Activated T-helper 9 cell treated with anti-CD3 and anti-CD28 coated beads, Interleukin-2, amount 50 U/mL, for 16 hours (primary cell): ENCODE measurements at places on chromosomes 2 and 18.
A peak's percentile ranks its signal among the peaks of the same experiment; 100 is the strongest.

DNA sequence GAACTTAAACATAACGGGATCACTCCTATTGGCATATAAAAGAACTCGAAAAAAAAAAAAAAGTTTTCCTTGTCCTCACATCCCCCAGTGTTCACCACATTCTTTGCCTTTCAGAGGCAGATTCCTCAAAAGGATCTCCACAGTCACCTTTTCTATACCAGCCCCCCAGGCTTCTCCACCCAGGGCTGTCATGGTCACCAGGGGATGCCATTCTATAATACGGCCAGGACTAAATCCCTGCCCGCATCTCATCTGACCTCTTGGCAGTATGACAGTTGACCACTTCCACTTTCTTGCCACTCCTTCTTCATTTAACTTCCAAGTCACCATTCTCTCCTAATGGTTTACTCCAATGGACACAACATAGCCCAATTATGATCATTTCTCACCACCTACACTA lies 29.3 kb downstream of the SOS1 start:
- DNase-seq: no peak

- no peak for DNase-seq
Observed at GRCh38 chr2:19785447-19785846, 116.3 kb downstream of the TTC32 start.

- DNase-seq: no peak
Observed at GRCh38 chr2:210226223-210226622, 976 bp upstream of the ACADL start.

- DNase-seq: no peak
Observed at GRCh38 chr2:220586980-220587530, 959.6 kb downstream of the SLC4A3 start.

DNA sequence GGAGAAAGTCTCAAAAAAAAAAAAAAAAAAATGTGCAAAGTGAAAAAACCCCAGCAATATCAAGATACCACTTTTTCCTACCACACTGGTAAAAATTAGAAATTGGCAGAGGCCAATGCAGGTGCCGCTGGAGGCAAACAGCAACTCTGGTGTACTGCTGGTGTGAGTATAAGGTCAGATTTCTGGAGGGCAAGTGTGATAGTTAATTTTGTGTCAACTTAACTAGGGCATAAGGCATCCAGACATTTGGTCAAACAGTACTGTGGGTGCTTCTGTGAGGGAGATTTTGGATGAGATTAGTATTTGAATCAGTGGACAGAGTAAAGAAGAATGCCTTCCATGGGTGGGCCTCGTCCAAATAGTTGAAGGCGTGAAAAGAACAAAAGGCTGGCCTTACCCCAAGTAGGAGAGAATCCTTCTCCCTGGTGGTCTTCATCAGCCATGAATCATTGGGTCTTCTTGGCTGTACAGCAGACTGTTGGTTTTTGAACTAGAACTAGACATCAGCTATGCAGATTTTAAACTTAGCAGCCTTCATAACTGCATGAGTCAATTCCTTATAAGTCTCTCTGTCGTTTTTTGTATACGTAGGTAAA lies 52.8 kb upstream of the FHL2 start:
- DNase-seq: no peak

- DNase-seq: no peak
Observed at GRCh38 chr2:72007402-72007801, 140.3 kb downstream of the CYP26B1 start.

GRCh38 chr18:75625966-75626365 lies 198.5 kb upstream of the SMIM21 start:
- no peak for DNase-seq

DNA sequence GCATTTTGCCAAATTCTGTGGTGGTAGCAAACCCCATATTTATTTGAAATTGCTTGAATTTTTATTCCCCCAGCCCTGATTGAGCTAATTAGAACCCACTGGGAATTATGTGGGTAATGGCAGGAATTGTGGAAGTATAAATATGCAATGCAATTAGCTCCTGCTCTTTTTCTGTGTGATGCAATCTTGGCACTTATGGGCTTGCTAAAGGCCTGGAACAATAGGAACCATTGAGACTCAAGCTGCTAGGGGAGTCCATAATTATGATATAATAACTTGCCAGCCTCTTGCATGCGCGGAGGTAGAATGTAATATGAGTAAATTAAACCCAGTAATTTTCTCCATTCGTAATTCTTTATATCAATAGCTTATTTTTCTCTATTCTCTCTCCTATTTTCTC lies 267.6 kb upstream of the THSD7B start:
- no peak for DNase-seq

GRCh38 chr2:109419171-109419756 lies 194.5 kb downstream of the SEPTIN10 start:
- no peak for DNase-seq

- no peak for DNase-seq
Observed at GRCh38 chr18:54558609-54559585, 32.1 kb upstream of the DYNAP start.

- DNase-seq: no peak
Observed at GRCh38 chr2:199128476-199129229, 329.1 kb downstream of the SATB2 start.

- DNase-seq: no peak
Observed at GRCh38 chr2:45869165-45869501, 217.7 kb downstream of the PRKCE start.

DNA sequence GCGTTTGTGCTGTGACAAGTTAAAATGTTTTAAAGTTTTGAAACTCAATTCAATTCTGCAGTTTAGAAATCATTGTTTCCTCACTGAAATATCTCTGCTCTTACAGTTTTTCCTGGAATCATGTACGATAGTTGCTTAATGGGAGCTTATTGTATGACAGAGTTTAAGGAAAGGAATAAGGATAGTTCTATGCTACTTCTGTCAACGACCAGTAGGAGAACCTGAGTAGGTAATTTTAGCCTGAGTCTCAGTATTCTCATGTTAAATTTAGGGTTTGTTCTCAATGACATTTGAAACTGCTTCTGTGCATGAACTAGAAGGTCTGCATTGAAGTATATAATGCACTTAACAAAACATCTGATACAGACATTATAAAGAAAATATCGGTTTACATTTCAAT lies 361.1 kb downstream of the CPS1 start:
- DNase-seq: no peak

- no peak for DNase-seq
Observed at GRCh38 chr2:8623576-8623957, 58.3 kb upstream of the ID2 start.

GRCh38 chr2:73095910-73096309 lies 16.8 kb downstream of the RAB11FIP5 start:
- no peak for DNase-seq

DNA sequence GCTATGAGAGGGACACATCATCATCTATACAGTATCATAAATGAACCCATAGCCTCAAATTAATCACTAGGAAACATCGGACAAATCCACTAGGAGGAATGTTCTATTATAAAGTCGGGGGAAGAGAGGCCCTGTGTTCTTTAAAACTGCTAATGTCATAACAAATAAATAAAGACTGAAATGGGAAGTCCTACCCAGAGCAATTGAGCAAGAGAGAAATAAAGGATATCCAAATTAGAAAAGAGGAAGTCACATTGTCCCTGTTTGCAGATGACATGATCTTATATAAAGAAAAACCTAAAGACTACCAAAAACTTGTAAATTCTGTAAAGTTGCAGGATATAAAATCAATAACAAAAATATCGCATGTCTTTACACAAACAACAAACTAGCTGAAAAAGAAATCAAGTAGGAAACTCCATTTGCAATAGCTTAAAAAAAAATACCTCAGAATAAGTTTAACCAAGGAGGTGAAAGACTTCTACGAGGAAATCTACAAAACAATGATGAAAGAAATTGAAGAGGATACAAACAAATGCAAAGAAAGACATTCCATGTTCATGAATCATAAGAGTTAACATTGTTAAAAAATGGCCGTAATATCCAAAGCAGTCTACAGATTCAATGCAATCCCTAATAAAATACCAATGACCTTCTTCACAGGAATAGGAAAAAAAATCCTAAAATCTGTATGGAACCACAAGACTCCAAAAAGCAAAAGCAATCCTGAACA lies 30.6 kb downstream of the RTN4 start:
- DNase-seq: no peak

- DNase-seq: no peak
Observed at GRCh38 chr2:30225131-30225762, 6.1 kb upstream of the LBH start.

GRCh38 chr2:126902152-126902835 lies 3.6 kb downstream of the TEX51 start:
- DNase-seq: no peak

DNA sequence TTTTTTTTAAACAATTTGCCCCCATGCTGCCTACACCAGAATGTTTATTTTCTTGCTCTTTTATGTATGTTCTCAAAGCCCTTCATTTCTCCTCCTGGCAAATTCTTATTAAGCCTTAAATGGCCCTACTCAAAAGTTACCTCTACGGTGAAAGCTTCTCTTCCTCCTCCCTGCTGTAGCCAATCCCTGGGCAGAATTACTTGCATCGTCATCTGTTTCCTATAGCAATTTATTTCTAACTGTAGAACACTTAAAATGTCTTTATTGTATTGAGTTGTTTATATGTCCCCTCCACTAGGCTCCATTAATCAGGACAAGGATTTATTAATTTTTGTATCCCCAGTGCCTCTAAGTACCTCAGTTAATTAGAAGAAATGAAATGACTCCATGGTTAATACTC lies 2.5 kb upstream of the RAD51AP2 start:
- no peak for DNase-seq

- DNase-seq: no peak
Observed at GRCh38 chr2:121771976-121772742, 16.7 kb downstream of the TSN start.

- no peak for DNase-seq
Observed at GRCh38 chr2:60882971-60883753, 1.8 kb downstream of the REL start.

DNA sequence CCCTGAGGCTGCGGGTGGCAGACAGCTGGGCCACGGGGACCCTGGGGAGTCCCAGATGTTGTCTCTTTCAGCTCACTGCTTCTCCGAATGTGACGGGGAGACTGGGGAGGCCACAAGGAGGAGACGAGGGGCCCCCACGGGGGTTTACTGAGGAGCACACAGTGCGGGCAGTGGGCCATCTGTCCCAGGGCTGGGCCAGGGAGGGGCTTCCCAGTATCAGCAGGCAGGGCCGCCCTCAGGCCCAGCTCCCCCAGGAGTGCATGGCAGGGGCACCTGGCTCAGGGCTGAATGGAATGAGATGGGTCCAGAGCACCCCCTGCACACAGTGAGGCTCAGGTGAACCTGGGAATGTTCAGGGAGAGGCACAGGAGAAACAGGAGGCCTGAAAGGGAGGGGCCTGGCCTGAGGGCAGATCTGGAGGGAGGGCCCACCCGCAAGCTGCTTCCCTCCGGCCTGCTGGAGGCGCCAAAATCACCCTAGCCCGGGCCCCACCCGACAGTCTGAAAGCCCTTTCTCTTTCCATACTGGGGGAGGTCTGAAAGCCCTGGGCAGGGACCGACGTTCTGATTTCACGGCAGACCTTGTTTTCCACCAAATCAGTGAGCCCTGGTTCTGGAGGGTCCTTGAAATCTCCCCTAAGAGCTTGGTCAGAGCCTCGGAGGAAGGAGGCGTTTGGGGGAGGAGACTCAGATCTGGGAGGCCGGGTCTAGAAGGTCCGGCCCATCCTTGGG lies 35.5 kb upstream of the PTMA start:
- DNase-seq: no peak

- no peak for DNase-seq
Observed at GRCh38 chr18:25010623-25011374, 341.2 kb downstream of the ZNF521 start.

- DNase-seq: peak; percentile 15
Observed at GRCh38 chr2:43221124-43221762, 5.2 kb downstream of the ZFP36L2 start.

- DNase-seq: no peak
Observed at GRCh38 chr2:63819256-63819655, 22.4 kb upstream of the UGP2 start.

DNA sequence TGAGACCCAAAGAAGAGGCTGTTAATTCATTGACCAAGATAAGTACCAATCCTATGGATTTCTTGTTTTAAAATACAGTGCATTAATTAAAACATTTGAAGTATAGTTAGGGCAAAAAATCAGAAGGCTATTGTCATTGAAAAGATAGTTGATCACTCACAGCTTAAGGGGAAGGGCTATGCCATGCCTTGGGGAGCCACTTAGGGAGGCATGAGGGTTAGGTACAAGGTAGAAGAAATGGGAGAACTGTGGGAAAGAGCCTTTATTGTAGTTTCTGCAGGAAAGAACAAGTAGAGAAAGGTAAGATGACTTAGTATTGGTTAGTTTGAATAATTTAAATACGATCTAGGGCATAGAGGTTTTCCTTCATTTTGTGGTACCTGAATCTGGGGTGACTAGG lies 1285.5 kb upstream of the TMEFF2 start:
- no peak for DNase-seq

DNA sequence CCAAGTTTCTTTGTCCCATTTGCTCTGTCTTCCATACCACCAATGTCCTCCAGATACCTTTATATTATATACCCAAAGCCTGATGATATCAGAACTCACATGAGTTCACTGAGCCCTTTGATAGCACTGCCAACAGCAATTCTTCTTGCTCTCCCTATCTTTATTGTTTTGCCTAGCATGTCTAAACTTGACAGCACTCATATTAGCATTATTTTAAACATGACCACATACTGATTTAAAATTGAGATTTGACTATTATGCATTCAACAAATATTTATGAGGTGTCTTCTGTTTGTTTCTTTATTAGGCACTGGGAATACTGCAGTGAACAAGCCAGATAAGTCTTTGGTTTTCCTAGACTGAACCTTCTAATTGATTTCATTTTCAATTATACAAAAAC lies 587.3 kb upstream of the GCFC2 start:
- DNase-seq: no peak

DNA sequence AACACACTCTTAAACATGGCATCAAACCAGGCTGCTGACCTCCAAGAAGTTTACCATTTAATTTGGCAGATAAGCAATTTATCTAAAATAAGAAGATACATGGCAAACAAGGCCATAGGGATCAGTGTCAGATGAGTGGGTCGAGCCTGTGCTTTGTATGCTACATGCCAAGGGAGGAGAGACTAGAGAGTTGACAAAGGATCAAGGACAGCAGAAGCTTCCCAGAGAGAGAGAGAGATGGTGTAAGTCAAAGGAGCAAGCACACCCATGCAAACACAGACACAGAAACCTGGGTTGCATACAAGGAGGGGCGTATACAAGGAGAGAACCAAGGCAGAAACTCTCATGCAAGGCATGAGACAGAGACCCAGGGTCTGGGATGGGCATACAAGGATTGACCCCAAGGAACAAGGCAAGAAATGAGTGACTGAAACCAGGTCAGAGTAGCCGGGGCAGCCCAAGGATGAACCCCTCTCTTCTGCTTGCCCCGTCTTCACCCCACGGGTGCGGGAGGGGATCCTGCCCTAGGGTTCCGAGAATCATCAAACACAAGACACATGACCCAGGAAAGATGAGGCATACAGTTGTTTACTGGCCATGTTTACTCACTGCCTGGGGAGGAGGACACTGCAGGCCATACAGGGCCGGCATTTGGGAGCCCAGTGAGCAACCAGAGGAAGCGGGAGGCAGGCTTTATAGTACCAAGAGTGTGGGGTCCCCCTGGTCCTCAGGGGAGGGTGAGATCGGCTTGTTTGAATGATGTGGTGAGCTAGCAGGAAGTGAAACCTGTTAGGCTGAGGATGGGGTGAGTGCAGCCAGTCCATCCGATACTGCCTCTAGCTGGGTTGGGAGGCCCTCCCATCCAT lies 529.2 kb upstream of the ID2 start:
- DNase-seq: no peak

GRCh38 chr18:3269914-3270299 lies 8.0 kb downstream of the MYL12B start:
- no peak for DNase-seq
